Temporal lobe (tissue), 4 donors: ENCODE measurements at places on chromosomes 12 and 14. TPM values are rescaled to one million over a fixed set of nuclear protein-coding genes. Genes with fewer than 3 reads are reported as not detected.

The SLC24A4 gene
- total RNA-seq: 0.25 TPM

The LIN7A gene
- 28.5 TPM for total RNA-seq

The SLC17A8 gene
- total RNA-seq: 2.0 TPM

The DPPA3 gene
- total RNA-seq: not detected

The TMPRSS12 gene
- total RNA-seq: not detected

The LGR5 gene
- under 0.01 TPM for total RNA-seq
